Activated CD4-positive, alpha-beta T cell treated with anti-CD3 and anti-CD28 coated beads, Interleukin-2, Interleukin-4, amounts not matched to agents 100 ng/mL and 50 ng/mL, durations not matched to agents 16 hours and 8 hours (primary cell): ENCODE measurements at places on chromosomes 13 and 19.

GRCh38 chr13:35736876-35737275 lies 260.4 kb upstream of the MAB21L1 start:
- no peak for DNase-seq

DNA sequence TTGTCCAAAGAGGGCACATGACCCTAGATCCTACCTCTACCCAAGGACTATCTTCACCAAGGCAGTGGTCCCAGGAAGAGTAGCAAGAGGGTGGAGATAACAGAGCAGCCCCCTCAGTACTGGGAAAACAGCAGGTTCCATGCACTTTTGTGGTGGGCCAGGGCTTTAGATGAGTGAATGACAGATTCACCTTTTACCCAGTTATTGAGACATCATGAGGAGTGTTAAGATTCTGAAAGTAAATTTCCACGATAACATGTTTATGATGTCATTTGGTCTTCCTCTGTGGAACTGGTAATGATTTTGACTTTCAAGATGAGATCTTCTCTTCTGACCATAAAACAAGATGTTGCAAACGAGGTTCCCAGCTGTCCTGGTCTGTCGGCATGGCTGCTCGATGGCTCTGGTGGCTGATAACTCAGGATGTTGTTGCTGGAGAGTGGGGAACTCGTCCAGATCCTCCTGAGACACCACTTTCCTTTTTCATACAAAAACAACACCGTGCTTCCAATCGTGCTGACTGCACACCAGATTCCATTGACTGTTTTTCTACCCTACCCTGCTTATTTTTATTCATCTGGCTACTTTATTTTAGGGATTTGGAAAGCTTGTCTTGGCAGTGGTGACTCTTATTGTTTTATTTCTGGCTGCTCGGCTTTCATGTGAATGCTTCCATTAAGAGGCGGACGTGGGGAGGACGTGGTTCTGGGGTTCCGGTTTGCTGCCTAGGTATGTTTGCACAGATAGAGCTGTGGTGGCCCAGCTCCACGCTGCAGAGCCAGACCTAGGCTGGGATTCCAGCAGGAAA lies 88.5 kb downstream of the LRCH1 start:
- no peak for DNase-seq

GRCh38 chr13:26971990-26972887 lies 199.4 kb downstream of the USP12 start:
- DNase-seq, result peak; percentile 29

DNA sequence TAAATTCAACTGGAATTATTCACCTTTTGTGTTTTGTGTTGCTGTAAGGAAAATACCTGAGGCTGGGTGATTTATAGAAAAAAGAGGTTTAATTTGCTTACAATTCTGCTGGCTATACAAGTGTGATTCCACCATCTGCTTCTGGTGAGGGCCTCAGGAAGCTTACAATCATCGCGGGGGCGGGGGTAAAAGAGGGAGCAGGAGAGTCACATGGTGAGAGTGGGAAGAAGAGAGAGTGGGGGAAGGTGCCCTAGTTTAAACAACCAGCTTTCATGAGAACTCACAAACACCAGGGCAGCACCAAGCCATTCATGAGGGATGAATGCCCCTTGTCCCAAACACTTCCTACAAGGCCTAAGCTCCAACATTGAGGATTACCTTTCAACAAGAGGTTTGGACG lies 760.7 kb upstream of the PCDH9 start:
- no peak for DNase-seq

DNA sequence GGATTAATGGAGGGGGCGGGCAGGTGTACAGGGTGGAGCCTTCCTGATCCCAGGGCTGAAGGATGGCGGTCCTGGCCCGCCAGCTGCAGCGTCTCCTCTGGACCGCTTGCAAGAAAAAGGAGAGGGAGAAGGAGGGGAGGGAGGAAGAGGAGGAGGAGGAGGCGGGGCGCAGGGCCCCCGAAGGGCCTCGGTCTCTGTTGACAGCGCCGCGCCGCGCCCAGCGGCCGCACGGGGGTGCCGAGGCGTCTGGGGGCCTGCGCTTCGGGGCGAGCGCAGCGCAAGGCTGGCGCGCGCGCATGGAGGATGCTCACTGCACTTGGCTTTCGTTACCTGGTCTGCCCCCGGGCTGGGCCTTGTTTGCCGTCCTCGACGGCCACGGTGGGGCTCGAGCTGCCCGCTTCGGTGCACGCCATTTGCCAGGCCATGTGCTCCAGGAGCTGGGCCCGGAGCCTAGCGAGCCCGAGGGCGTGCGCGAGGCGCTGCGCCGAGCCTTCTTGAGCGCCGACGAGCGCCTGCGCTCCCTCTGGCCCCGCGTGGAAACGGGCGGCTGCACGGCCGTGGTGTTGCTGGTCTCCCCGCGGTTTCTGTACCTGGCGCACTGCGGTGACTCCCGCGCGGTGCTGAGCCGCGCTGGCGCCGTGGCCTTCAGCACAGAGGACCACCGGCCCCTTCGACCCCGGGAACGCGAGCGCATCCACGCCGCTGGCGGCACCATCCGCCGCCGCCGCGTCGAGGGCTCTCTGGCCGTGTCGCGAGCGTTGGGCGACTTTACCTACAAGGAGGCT lies at the start of gene PPM1N:
Gene PPM1N (plus strand): TSS at position 33 of the 785 bp plus-strand sequence. CDS start 30 bp downstream, at position 63.
- peak; percentile 62 for DNase-seq

DNA sequence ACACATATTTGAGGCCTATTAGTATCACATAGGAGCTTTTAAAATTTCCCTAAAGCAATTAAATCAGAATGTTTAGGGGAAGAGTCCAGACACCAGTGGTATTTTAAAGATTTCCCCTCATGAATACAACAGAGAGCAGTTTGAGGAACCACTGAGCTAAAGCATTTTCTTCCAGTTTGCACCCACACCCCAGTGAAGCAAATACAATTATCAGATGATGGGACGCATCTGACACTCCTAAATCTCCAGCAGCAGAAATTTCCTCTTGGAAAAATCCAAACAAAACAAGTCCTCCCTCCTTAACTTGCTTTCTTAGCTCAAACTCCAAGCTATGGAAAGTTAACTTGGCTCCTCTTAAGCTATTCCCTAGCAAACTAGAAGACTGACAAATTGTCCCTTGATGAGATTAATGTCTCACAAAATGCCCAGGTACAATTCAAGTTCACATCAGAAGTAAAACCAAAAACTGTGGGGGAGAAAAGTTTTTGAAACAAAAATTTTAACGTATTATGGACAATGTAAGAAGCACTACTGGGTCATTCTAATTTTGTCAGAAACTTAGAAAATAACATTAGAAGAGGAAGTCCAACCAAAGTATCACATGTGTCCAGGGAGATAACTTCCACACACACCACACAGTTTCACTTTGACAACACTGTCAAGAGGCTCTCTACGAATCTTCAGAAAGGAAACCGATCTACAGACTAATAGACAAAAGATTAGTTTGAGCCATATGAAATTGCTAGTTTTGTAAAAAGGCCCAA lies 74.1 kb downstream of the ABCC4 start:
- peak; percentile 40 for DNase-seq

- no peak for DNase-seq
These were observed 5.7 kb downstream of the TBXA2R start for GRCh38 chr19:3601021-3601420.

DNA sequence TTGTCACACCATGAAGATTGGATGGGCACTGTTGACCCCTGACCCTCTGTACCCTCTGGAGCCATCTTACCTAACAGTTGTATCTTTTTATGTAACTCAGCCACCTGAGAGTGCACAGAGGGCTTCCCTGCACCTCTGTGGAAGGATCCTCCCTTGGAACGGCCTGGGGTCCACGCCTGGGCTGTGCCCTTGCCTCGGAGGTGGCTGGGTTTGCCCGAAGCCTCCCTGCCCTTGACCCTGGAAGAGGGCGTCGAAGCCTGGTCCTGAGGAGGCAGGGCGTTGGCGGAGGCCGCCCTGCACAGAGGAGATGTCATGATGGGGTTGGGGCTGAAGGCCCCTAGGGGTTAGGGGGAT lies 241 bp downstream of the ODAD3 start:
- DNase-seq, result no peak

DNA sequence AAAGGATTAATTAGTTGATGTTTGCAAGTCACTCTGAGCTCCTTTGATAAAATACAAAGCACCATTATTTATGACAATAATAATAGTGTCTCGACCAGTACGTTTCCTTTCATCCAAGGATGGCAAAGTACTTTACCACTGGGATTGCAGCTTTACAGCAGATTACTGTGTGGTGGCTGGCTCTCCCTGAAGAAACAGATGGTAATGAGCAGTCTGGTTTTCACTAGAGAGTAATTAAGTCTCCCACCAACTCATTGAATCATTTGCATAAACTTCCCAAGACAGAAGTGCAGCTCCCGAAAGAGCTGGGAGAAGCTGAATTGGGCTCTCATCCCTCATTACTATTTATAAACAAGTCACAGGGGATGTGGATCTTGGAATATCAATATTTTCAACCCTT lies 48.7 kb downstream of the KLF5 start:
- DNase-seq, result no peak

- no peak for DNase-seq
These were observed 25.1 kb downstream of the C19orf47 start for GRCh38 chr19:40322951-40323615.

DNA sequence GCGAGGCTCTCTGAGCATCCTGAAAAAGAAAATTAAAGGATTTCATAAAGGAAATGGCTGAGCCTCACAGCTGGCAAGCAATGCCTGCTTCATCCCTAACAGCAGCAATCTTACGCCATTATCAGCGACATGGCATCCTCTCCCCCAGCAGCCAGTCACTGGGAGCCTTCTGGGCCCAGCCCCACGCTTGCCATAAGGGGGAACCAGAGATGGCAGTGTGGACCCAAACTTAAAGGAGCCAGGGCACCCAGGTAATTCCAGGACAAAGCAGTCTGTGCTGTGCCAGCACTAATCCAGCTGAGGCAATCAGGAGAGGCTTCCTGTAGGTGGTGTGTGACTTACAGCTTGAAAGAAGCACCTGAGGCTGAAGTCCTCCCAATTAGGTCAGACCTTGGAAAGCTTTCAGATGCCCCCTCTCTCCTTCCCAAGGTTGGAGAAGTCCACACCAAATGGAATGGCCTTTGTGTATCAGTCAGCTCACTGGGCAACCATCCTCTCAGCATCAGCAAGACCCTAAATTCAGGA lies 10.3 kb downstream of the VSTM2B start:
- DNase-seq, result no peak

GRCh38 chr19:42762789-42763188 lies 2.7 kb downstream of the PSG8 start:
- no peak for DNase-seq

DNA sequence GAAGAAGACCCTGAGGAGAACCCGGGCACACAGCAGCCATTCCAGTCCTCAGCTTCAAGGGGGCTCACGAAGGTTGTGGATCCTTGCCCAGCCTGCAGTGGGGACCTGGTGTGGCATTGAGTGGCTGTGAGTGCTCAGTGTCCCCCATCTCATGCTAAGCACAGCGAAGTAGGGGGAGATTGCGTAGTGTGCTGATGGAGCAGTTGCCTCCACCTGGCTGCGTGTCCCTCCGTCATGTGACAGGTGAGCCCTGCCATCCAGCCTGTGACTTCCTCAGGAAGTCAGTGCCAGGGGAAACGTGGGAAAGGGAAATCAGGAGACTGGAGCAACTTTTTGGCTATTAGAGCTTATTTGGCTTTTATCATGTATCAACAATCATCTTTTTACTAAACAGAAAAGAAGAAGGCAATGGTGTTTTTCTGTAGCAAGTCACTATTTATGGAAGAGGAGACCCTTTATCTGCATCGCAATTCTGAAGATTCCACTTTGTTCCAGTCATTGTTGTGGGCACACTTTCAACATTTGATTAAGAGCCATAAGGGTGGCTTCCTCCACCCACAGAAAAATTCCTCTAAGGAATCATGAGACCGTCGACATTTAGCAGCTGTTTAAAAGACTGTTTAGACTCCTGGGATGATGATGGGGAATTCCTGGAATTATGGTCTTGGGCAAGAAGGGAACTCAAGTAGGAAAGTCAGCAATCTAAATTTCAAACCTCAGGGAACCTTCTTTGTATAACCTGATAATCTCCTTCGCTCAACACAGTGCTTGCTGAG lies 126.8 kb upstream of the SPATA13 start:
- DNase-seq, result no peak

- DNase-seq, result no peak
These were observed 3.3 kb upstream of the PSMD8 start for GRCh38 chr19:38371081-38371480.

GRCh38 chr19:6707011-6707657 lies 13.3 kb downstream of the C3 start:
- DNase-seq, result no peak

- DNase-seq, result no peak
These were observed 4.1 kb upstream of the KLF5 start for GRCh38 chr13:73054712-73055111.

DNA sequence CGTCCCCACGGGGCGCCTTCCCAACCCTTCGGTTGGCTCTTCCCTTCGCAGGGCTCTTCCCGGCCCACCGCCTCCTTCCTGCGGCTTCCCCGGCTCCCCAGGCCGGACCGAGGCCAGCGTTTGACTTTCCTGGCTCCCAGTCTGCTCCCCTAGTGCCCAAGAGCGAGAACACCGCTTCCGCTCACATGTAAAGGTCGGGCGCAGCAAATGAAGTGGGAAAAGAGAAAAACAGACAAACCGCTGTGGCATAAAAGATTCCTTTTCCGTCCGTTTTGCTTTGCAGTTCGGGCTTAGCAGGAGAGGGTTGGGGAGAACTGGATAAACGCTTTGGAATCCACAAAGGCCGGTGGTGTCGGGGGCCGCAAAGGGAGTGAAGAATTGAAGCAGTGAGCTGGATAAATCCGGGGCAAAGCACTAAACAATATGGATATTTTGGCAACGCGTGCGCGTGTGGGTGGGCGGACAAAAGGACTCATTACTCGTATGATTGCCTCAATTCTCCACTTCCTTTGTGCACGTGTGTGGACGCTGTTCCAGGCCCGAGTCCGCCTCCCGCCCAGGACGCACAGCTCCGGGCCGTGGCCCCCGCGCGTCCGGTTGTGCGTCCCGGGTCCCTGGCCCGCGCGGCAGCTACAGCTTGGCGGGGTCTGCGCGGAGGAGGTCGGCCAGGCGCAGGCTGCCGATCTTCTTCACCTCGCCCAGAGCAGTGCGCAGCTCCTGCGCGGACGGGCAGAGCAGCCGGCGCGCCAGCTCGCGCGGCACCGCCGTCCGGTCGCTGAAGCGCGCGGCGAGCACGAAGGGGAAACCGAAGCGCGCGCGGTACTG lies 8.6 kb upstream of the CDX2 start:
- DNase-seq, result no peak

- no peak for DNase-seq
These were observed 1.4 kb upstream of the C2CD4C start for GRCh38 chr19:410243-410781.
